Pancreas (tissue), 10 donors: ENCODE measurements at places on chromosomes 2 and 18.

DNA sequence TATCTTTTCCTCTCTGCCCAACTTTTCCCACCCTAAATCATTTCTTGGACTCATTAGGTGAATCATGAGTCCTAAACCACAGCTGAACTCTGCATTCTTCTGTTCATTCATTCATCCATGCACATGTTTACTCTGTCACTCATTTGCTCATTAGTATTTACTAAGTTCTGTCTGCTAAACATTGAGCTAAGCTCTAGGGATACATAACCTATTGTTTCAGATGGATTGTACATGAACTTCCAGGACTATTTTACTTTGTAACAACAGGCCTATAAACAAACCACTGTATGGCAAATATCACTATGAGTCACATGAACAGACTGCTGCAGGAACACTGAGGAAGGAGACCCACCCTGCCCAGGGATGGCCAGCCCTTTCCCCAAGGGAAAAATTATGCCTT lies 14.6 kb upstream of the DYNC2LI1 start:
- no peaks in the 10 kb centered on the region for H3K27me3 ChIP-seq
- H3K36me3 ChIP-seq, result no peaks in the 10 kb centered on the region
- no peak overlapping the region for H3K27ac ChIP-seq

- peaks cover 5% of the 10 kb centered on the region for H3K4me1 ChIP-seq
- H3K27me3 ChIP-seq, result no peaks in the 10 kb centered on the region
- H3K4me3 ChIP-seq, result no peak overlapping the region
- peaks cover 21% of the 10 kb centered on the region for H3K36me3 ChIP-seq
Observed at GRCh38 chr2:172480301-172481218, 53.2 kb downstream of the ITGA6 start.

DNA sequence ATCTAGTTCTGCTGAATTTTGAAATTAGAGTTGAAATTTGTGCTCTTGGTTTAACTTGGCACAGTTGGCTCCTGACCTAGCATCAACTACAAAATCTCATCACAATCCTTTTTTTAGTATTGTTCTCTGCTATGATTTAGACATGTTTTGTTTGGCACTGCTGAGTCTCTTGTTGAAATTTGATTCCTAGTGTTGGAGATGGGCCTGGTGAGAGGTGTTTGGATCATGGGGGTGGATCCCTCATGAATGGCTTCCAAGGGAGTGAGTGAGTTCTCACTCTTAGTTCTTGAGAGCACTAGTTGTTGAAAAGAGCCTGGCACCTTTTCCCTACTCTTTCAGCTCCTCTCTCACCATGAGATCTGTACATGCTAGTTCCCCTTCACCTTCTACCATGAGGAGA lies 605.6 kb upstream of the SLC39A10 start:
- H3K27me3 ChIP-seq, result no peaks in the 10 kb centered on the region
- no peak overlapping the region for H3K27ac ChIP-seq
- no peaks in the 10 kb centered on the region for H3K36me3 ChIP-seq
- no peak overlapping the region for H3K4me3 ChIP-seq
- no peaks in the 10 kb centered on the region for H3K4me1 ChIP-seq

- H3K27ac ChIP-seq, result no peak overlapping the region
- no peaks in the 10 kb centered on the region for H3K36me3 ChIP-seq
- no peak overlapping the region for H3K4me3 ChIP-seq
- DNase-seq, result no peak
- H3K27me3 ChIP-seq, result no peaks in the 10 kb centered on the region
Observed at GRCh38 chr2:191746346-191747169, 68.6 kb downstream of the NABP1 start.

DNA sequence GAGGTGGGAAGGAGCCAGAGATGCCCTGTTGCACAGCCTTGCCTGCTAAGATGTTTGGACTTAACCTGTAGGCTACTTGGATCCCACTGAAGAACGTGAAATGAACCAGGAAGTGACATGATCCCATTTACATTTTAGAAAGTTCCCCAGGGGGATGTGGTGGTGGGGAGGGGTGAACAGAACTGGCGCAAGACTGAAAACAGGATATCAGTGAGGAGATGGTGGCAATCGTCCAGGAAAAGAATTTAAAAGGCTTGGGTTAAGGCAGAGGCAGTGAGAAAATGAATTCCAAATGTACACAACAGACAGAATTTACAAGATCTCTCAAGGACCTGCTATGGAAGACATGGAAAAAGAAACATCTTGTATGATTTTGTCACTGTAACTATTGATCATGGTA lies 42.3 kb downstream of the SULT1C2 start:
- H3K27ac ChIP-seq, result no peak overlapping the region
- no peak for DNase-seq
- no peaks in the 10 kb centered on the region for H3K4me1 ChIP-seq
- H3K27me3 ChIP-seq, result no peaks in the 10 kb centered on the region
- no peak overlapping the region for H3K4me3 ChIP-seq
